Hematopoietic multipotent progenitor cell (in vitro differentiated cells): ENCODE measurements at places on chromosomes 4 and X. TPM values are rescaled to one million over a fixed set of nuclear protein-coding genes. Genes with fewer than 3 reads are reported as not detected.

The NDST3 gene
- total RNA-seq, result 0.27 TPM

The SPANXA1 gene
- not detected for total RNA-seq

DNA sequence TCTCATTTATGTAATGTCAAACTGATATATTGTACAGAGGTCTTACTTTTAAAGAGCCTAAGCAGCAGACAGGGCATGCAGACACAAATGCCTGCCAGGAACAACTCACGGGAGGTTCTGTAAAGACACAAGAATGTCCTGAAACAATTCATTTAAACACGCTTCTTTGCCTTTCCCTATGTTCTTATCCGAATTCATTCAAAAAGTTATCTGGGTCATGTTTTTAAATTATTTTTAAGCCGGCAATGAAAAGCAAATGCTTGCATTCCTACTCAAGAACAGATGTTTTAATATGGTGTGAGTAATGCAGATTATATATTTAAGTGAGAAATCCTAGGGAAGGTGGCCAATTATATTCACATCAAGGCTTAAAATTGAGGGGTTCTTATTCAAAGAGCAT, 192.6 kb downstream of the PDGFC start:
- DNase-seq, result no peak

GRCh38 chr4:3708103-3708510, 58.1 kb upstream of the ADRA2C start:
- no peak for DNase-seq

GRCh38 chrX:68822641-68823410, 6.0 kb upstream of the EFNB1 start:
- DNase-seq, result no peak

- no peak for DNase-seq
Measured at GRCh38 chrX:101203761-101204351, 15.7 kb upstream of the DRP2 start.

- no peak for DNase-seq
Measured at GRCh38 chr4:168560184-168561180, 63.6 kb downstream of the PALLD start.
